ENCODE measurements at places on chromosomes 11 and 22.

- DNase-seq = no peak
These were observed 6.6 kb downstream of the ZBTB16 start for GRCh38 chr11:114066046-114066648.

GRCh38 chr11:27357250-27357649 is 5.8 kb downstream of the CCDC34 start:
- no peak for DNase-seq

GRCh38 chr11:129383060-129383459 is 7.4 kb downstream of the BARX2 start:
- DNase-seq = no peak

DNA sequence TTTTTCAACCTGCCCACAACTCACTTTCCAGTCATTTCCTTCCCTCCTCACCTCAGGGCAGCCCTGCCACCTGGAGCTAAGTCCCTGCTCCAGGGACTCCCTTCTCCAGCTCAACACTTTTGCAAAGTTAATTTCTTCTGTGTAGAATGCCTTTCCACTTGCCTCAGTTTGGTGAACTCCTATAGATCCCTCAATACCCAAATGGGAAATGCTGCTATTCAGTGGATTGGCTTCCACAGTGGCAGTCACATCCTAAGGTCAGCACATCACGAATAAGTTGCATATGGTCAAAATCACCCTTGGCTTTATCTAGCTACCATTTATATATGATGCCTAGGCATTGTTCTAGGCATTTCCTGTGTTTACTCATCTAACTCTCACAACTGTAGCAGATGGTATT is 23.6 kb downstream of the GDPD5 start:
- DNase-seq = no peak

GRCh38 chr11:112634995-112635737 is 326.1 kb upstream of the NCAM1 start:
- DNase-seq = no peak

GRCh38 chr11:35216962-35217678 is 78.1 kb downstream of the CD44 start:
- DNase-seq = no peak

GRCh38 chr22:39520226-39521105 is at the start of gene ATF4:
ATF4 (plus strand) TSS chr22:39520562; CDS start chr22:39521446, 884 bp downstream.
- no peak for DNase-seq

- DNase-seq = no peak
These were observed 1.1 kb downstream of the RRM1 start for GRCh38 chr11:4095509-4096230.

GRCh38 chr11:13260201-13260962 is 17.2 kb upstream of the BMAL1 start:
- no peak for DNase-seq

GRCh38 chr22:29916007-29916544 is 33.1 kb downstream of the MTMR3 start:
- DNase-seq = no peak
